ENCODE measurements at places on chromosomes 6 and 20.

DNA sequence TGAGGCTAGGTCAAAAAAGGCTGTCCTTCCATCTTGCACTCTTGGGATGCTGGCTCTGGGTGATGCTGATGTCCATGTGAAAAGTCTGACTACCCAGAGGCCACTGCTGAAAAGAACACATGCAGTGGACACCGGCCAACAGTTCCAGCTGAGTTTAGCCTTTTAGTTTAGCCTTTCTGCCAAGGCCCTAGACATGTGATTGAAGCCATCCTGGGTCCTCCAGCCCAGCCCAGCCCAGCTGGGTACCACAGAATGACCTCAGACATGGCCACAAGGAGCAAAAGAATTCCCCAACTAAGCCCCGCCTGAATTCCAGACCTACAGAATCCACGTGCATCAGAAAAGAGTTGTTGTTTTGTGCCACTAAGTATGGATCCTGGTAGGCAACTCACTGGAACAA, 17.4 kb downstream of the PIGT start:
- no peak for DNase-seq

DNA sequence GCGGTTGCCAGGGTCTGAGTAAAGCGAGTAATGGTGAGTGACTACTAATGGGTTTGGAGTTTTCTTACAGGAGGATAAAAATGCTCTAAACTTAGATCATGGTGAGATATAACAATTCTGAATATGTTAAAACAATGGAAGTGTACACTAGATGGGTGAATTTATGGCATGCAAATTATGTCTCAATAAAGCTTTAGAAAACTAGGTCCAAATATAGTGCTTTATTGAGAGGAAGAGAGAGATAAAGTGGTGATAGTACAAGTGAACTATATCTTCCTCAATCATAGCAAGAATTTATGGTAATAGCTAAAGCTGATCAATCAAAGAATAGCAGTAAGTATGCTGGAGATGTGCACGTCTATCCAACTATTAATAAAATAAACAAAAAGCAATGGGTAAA, 23.9 kb downstream of the SRPK1 start:
- no peak for DNase-seq

- no peak for DNase-seq
Measured at GRCh38 chr6:65161661-65162060, 545.4 kb downstream of the EYS start.

DNA sequence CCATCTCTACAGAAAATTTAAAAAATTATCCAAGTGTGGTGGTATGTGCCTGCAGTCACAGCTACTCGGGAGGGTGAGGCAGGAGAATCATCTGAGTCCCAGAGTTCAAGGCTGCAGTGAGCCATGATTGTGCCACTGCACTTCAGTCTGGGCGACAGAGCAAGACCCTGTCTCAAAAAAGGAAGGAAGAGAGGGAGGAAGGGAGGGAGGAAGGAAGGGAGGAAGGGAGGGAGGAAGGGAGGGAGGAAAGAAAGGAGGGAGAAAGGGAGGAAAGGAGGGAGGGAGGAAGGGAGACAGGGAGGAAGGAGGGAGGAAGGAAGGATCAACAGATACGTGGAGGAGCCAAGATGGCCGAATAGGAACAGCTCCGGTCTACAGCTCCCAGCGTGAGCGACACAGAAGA, 90.1 kb downstream of the ZNF217 start:
- DNase-seq, result no peak

- DNase-seq, result no peak
Measured at GRCh38 chr6:44666324-44666723, 278.8 kb downstream of the CDC5L start.

GRCh38 chr6:72972579-72972978, 252.7 kb downstream of the KHDC1L start:
- no peak for DNase-seq

- DNase-seq, result no peak
Measured at GRCh38 chr6:36914227-36914794, 28.6 kb downstream of the C6orf89 start.

DNA sequence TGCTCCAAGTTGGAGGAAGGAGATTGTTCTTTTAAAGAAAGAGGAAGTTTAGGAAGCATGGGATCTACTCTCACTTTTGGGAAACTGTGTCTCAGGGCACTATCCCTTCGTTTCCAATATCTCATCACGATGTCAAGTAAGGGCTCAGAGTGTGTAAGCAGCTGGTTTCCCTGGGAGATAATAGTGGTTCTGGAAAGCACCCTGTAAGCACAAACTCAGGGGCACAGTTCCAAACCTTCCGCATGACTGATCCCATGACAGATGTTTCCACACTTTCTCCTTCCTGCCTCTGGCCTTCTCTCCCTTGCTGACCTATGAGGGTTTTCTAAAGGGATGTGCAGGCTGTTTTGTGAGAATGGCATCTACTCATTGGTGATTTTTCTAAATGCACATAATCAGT, 33.9 kb downstream of the ADTRP start:
- no peak for DNase-seq

DNA sequence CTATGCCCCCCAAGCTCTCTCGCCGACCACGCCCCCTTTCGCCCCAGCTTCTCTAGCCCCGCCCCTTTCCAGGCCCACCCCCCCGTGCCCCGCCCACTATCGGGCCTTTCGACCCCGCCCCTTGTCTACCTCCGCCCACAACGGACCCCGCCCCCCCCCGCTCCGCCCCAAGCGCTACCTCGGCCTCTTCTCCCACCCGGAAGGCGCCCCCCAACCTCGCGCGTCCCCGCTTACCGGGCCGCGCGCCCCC, 200 bp downstream of the ZBTB22 start:
- no peak for DNase-seq

DNA sequence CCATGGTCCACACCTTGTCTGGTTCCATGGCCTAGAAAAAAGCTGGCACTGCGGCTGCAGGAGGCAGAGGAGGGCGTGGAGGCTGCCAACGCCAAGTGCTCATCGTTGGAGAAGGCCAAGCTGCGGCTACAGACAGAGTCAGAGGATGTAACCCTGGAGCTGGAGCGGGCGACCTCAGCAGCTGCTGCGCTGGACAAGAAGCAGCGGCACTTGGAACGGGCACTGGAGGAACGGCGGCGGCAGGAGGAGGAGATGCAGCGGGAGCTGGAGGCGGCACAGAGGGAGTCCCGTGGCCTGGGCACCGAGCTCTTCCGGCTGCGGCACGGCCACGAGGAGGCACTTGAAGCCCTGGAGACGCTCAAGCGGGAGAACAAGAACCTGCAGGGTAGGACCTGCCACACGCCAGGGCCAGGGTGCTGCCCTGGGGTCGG, 43.4 kb downstream of the MYH7B start:
- no peak for DNase-seq

GRCh38 chr6:1389369-1390132, at the start of gene FOXF2:
TSS of gene FOXF2 (plus strand) at chr6:1389576. CDS start at chr6:1389948, 372 bp downstream.
- DNase-seq, result no peak

GRCh38 chr6:167648501-167649278, 178.0 kb upstream of the AFDN start:
- no peak for DNase-seq

Measured in stimulated activated CD4-positive, alpha-beta T cell treated with anti-CD3 and anti-CD28 coated beads, Interleukin-12 subunit alpha, Interleukin-12 subunit beta, amount 100 ng/mL, for 24 hours (primary cell).